ENCODE measurements at places on chromosomes 12 and 14.

DNA sequence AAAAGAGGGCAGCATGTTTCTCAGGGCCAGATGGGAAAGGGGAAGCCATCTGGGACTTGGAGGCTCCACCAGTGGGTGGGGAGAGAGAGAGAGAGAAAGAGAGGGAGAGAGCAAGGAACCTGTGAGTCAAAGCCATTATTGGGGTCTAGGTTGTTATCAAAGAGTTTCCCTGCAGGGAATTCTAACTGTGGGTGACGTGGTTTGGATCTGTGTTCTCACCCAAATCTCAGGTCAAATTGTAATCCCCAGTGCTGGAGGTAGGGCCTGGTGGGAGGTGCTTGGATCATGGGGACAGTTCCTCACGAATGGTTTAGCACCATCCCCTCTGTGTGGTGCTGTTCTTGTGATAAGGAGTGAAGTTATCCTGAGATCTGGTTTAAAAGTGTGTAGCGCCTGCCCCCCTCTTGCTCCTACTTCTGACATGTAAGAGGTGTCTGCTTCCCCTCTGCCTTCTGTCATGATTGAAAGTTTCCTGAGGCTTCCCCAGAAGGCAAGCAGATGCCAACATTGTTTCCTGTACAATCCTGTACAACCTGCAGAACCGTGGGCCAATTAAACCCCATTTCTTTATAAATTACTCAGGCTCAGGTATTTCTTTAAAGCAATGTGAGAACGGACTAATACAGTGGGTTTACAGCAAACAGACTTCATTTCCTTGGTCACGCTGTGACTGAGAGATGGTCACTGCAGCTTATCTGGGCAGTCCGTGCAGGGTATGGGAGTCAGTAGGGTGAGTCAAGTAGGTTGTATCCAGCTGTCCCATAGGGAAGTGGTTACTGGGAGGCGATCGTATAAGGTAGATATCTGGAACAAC, 52.4 kb downstream of the CCDC91 start:
- no peak for DNase-seq

DNA sequence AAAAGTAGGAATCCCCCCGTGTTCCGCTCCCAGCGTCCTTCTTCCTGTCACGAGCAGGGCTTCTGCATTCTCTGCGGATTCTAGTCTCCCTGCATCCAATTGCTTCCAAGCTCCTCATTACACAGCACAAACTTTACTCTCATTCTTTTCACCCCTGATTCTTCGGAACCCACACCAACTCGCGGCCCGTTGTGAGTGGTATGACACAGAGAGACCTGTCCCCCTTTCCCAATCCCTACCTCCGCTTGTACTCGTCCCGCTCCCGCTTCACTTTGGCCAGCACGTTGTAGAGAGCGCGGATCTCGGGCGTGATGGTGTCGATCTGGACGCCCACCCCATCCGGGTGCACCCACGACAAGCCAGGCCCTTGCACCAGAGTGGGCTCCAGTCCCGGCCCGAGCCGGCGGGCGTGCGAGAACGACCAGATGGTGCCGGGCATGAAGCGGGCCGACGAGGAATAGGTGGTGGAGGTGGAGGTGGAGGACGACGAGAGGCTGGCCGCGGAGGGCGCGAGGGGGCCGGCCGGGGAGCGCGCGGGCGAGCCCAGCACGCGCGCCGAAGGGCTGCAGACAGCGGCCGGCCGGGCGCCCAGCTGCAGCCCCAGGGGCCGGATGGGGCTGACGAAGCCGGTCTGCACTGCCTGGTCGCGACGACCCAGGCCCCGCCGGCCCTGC, 687 bp downstream of the IFFO1 start:
- DNase-seq: no peak

DNA sequence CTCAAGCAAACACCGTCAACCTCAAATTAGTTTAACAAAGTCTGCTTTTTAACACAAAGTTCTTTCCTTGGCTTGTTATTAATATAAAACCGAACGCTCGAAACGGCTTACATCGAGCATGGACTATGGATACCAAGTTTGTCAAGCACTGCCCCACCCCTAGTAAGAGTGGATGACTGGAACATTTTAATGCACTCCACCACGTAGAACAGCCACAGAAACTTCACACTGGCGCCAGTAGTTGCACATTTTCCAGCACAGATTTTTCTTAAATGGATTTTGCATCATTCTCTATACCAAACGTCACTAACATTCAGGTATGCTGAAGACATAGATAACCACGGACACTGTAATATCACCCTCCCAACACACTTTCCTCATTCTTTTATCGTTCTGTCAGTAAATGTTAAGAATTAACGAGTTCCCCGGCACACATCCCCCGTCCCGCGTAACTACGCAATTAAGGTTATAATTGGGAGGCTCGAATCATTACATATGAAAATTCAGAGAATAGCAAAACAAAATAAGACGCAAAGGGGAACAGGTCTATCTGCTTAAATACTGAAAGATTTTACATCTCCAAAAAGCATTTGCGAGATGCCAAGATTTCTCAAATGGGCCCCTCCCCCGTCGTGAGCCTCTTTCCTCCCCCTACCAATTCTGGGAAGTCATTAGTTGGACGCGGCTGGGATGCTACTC, 990 bp downstream of the FERMT2 start:
- peak; percentile 9 for DNase-seq

DNA sequence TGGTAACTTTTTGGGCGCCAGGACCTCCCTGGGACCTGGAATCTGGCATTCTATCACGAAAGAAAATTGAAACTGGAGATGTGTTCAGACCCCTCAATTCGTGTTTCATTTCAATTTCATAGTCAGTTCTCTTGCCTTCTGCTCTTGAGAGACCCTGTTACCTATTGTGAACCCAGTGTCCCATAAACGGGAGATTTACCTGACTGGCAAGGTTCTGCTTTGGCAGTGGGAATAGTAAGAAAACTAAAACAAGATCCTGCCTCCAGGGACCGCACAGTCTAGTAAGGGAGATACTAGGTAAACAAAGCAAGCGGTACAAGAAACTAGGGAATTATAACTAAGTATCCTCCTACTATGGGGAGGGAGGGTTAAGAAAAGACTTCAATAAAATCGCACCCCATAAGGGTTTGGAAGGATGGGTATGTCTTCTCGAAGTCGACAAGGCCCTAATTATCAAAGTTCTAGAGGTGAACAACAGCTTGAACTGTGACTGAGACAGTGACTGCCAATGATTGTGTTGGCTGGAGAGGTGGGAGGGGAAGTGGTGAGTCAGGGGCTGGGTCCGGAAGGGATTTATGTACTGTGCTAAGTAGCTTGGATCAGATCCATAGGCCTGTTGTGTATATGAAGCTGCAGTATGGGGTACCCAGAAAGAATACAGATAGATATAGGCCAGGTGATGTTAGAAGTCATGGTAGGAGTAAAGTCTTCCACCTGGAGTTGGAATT, 754 bp downstream of the ACSS3 start:
- DNase-seq: no peak

DNA sequence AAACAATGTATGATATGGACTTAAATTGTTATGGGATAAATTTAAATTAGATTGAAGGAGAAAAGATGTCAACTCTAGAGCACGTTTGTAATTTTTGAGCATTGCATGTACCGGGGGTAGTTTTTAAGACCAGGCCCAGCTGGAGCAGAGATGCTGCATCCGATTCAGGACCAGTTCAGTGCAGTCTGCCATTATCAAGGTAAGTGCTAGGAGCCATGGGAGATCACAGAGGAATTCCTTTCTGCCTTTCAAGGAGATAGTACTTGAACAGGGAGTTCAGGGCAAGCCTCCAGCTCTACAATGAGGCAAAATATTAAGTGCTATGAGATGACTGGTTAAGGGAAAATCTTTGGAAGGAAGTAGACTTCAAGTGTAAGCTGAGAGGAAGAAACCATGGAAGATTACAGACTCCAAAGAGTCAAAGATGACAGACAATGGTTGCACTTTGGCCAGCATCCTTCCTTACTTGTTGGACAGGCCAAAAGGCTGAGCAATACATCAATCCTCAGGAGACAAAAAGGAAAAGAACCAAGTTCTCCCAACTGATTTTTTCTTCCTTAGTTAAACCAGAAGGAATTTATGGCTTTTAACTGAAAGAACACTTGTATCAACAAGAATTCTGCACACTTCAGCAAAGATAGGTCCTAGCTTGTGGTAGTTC, 113.2 kb upstream of the HIF1A start:
- DNase-seq: no peak

DNA sequence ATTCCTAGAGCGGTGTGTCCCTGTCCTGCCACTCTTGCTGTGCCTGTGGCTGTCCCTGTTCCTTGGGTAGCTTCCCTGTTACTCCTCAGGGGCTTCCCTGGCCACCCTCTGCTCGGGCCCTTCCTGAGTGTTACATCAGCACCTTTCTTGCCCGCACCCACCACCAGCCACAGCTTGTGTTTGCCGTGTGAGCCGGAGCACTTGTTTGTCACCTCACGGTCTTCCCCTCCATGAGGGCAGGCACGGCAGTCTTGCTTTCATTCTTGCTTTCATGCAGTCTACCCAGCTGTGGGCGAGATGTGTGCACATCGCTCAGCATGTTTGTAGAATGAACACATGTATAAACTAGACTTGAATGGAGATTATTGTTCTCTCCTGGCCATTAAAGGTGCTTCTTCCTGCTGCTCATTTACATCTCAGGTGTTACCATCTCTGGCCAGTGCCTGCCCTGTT, 42.0 kb downstream of the TRAF3 start:
- DNase-seq: peak; percentile 60

- DNase-seq: no peak
These were observed 77.0 kb downstream of the RBM19 start for GRCh38 chr12:113889076-113889475.

DNA sequence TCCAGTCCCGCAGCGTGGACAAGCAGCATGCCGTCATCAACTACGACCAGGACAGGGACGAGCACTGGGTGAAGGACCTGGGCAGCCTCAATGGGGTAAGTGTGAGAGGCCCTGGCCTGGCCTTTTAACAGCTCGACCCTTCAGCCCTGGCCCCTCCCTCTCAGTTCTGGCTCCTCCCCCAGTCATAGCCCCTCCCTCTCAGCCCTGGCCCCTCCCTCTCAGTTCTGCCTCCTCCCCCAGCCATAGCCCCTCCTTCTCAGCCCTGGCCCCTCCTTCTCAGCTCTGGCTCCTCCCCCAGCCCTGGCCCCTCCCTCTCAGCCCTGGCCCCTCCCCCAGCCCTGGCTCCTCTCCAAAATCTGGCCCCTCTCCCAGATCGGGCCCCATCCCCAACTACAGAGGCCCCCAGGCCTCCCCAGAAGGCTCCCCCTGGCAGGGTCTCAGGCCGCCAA, 11.2 kb downstream of the CEP170B start:
- DNase-seq: peak; percentile 30

GRCh38 chr14:83994020-83994419, 1535.9 kb upstream of the FLRT2 start:
- no peak for DNase-seq

DNA sequence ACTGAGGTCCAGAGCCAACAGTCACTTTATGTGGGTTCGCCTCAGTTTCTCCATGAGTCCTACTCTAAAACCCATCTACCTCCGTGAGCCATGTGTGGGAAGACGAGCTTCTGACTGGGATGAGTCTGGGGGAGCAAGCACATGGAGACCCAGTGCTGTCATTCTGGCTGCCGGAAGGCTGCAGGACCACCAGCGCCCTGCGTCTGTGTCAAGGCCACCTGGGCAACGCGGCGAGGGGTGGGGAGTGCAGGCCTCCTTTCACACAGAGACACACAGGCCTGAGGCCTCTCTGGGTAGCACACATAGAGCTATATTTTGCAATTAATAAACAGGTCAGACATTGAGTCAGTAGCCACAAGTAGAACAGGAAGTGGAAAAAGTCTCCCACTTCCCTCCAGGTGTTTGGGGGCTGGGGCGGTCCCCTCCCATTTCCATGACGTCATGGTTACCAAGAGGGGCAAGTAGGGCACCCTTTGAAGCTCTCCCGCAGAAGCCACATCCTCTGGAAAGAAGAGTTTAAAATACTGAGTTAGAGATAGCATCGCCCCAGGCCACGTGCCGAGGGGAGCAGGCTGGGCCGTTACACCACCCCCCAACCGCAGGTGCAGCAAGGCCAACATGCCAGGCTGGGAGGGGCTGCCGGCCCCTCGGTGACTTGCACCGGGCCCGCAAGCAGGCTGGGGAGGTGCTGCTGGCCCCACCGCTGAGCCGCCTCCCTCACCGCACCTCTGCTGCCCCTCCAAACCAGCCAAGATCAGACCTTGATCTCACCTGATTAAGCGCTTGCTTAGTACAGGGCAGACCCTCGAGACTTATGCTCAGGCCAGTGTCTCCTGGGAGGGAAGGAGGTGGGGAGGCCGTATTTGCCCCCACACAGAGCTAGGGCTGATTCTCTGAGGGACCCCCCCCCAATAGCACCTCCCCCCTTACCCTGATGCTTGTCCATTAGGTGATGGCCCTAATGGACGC, 32.7 kb downstream of the DAD1 start:
- peak; percentile 99 for DNase-seq

- DNase-seq: no peak
These were observed 59.6 kb downstream of the DACT1 start for GRCh38 chr14:58697266-58697929.

DNA sequence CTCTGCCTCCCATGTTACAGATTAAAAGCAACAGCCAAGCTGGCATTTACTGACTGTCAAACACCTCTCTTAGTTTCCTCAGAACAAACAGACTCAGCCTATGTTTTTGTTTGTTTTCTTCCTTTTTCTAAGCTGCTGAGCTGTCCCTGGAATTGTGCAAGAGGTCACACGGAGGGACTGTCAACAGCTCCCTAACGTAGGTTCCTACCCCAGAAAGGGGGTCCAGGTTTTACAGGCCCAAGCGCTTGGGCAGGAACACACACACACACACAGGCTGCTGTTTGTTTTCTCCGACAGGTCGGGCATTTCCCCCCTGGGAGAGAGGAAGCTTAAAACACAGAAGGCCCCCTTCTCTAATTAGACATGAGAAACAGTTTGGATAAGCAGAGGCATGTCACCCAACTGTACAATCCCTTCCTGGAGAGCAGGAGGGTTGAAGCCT, 739.6 kb upstream of the TBX3 start:
- DNase-seq: no peak

GRCh38 chr12:16258963-16259362, 18.5 kb downstream of the SLC15A5 start:
- DNase-seq: no peak

DNA sequence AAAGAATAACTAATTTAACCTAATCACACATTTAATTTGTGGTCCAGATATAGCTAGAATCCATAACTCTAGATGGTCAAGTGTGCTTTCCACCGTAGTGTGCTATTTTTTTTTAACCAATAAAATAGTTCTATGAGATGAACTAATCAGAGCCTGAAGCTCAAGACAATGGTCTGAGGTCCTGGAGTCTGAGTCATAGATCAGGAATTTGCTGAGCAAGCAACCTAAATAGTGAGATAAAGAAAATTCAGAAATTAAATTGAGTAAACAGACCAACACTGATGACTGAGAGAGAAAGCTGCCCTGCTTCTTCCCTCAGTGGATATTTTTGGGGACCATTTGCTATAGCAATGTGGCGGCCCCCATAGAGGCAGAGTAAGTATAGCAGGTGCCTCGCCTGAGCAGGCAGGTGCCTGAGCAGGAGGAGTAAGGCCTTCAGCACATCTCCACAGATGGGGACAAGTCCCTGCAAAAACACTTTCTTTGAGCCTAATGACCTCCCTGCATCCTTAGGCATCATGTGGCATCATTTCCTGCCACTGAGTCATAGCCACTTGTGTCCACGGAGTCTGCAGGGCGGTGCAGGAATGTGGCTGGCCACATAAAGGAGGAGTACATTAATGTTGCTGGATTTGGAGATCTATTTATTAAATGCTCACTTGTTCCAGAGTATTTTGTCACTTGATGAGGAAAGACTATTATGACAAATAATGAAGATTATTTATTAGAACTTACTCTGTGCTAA, 13.9 kb upstream of the CLEC4E start:
- DNase-seq: no peak
